ENCODE measurements at places on chromosomes 2 and 18. TPM values are rescaled to one million over a fixed set of nuclear protein-coding genes. Genes with fewer than 3 reads are reported as not detected.

Gene PCARE
- total RNA-seq, result not detected

Gene LAPTM4A
- total RNA-seq, result 101 TPM

Gene ZNF892
- 2.4 TPM for total RNA-seq

Gene DNAJC5G
- not detected for total RNA-seq

Gene SLC38A11
- total RNA-seq, result 0.57 TPM

Gene FAM237A
- total RNA-seq, result not detected

Gene EVX2
- not detected for total RNA-seq

Gene SALL3
- not detected for total RNA-seq

Gene RELCH
- 47.1 TPM for total RNA-seq

Gene AGXT
- total RNA-seq, result not detected

Gene ST6GAL2
- 0.44 TPM for total RNA-seq

Gene NT5DC4
- not detected for total RNA-seq

Gene TEX261
- 27.1 TPM for total RNA-seq

Gene TMEM247
- 0.43 TPM for total RNA-seq

Gene PTGR3
- total RNA-seq, result 8.3 TPM

Gene CYP27C1
- total RNA-seq, result not detected

Gene PROKR1
- not detected for total RNA-seq

Gene IL1F10
- total RNA-seq, result not detected

Gene OSGEPL1
- total RNA-seq, result 2.4 TPM

Gene NPAS2
- total RNA-seq, result 17.2 TPM

Gene PARD3B
- 26.0 TPM for total RNA-seq

Gene PRSS56
- not detected for total RNA-seq

Gene SRD5A2
- not detected for total RNA-seq

Gene NOTO
- not detected for total RNA-seq

Gene OTOS
- total RNA-seq, result not detected

Gene SLC5A7
- not detected for total RNA-seq

Gene AQP12A
- not detected for total RNA-seq

Measured in placental pericyte (primary cell).